ENCODE measurements at places on chromosomes 16 and 17.

DNA sequence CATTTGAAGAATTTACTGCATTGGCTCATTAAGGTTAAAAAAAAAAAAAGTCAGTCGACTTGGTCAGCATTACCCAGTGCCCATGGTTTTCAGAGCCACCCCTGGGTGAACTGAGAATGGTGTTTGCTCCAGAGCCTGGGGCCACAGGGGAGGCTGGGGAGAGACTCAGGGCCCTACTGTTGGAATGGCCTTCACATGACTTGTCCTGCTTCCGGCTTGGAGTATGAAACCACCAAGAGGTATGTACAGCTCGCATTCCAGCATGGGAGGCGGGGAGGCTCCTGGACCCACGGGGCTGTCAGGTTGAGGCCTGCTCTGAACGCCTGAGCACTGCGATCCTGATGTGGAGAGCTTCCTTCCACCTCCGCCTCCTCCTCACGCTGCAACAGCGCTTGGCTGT lies 36.8 kb downstream of the MSI2 start:
- DNase-seq = no peak

DNA sequence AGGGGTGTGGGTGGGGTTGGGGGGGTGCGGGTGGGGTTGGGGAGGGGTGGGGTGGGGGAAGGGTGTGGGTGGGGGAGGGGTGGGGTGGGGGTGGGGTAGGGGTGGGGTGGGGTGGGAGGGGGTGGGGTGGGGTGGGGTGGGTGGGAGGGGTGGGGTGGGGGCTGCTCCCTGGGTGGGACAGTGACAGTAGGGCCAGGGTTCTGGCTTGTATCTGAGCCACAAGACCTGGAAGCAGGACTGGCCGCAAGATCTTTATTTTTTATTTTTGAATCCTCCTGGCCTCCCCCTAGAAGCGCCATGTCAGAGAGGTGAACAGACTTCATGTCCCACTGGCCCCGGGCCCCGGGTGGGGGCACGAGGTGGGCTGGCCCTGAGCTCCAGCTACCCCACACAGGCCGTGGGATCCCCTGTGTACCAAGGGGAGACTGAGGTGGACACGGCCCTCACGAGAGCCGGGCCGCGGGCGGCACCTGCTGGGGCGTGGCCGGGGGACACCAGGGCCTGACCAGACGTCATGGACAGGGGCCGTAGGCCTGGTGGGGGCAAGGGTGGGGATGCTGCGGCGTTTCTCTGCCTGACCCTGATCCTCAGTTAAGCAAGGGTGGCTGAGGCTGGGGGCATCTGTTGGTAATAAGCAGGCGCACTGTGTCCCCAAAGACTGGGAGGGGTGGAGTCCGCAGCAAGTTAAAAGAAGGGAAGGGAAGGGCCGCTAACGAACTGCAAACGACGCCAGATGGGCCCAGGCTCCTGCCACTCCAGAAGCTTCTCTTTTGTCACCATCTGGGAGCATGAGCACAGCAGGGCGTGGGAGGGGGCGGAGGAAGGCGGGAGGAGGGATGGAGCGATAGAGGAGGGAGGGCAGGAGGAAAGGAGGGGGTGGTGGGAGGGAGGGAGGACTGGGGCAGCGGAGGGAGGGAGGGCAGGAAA lies 22.3 kb upstream of the PABPN1L start:
- no peak for DNase-seq

DNA sequence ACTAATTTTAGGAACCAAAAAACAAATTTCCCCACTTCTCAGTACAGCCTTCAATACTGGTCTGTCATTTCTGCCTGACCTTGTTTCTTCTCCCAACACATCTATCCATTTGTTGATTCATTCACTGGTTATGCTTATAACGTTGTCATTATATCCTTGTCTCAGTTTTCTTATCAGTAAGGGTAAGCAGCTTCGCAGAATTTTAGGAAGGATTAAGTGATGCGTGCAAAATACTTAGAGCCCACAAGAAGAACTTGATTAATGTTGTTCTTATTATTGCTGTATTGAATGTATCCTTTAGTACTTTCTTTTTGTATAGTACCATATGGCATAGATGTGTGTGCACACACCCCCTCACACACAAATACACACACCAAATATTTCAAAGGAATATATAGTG lies 403.5 kb upstream of the HSBP1 start:
- no peak for DNase-seq

GRCh38 chr17:51540151-51540550 lies 279.8 kb downstream of the UTP18 start:
- no peak for DNase-seq

DNA sequence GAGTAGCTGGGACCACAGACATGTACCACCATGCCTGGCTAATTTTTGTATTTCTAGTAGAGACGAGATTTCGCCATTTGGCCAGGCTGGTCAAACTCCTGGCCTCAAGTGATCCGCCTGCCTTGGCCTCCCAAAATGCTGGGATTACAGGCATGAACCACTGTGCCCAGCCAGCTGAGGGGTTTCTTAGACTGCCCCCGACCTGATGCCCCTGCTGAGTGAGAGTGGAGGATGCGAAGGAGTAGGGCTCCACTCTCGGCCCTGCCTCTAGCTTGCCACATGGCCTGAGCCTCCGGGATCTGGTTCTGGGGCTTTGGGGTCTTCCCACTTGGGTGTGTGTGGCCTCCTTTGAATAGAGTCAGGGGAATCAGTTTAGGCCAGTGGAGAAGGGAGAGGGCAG lies 11.0 kb downstream of the GPR179 start:
- no peak for DNase-seq

GRCh38 chr16:74760007-74760767 lies 14.4 kb downstream of the FA2H start:
- DNase-seq = no peak

DNA sequence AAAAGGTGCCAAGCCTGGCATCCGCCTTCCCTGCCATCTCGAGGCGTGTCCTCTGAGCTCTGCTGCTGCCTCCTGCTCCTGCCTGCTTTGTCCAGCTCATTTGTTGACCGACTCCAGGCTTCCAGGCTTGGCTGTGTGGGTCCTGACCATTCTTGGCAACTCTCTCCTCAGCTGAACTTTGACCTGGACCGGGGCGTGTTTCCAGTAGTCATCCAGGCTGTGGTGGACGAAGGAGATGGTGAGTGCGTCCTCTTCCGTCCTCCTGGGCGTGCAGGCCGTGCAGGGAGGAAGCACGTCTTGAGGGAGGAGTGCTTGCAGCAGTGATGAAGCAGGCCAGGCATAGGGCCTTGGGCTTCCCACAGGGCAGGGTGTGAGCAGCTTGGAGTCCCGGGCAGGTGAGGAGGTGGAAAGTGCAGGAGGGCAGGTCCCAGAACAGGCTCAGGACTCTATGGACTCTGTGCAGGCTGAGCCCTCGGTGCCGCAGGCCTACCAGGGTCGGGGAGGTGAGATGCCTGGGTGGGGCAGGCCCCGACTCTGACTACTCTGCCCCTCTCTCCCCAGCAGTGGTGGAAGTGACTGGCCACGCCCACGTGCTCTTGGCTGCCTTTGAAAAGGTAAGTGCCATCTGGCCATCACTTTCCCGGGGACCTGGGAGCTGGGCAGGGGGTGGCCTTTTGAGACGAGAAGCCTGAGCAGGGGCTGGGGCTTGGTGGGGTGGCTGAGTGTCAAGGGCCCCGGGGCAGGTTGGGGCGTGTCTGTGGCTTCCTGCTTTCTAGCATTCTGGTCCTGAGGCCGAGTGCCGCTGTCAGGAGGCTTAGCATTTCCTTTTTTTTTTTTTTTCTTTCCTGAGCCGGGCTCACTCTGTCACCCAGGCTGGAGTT lies 28.6 kb upstream of the NUDT16L1 start:
- peak; percentile 41 for DNase-seq

GRCh38 chr17:48615047-48615962 lies at the start of gene HOXB8:
TSS of gene HOXB8 (minus strand) at chr17:48615292. CDS start at chr17:48614704, 588 bp downstream.
- no peak for DNase-seq

- no peak for DNase-seq
These were observed 2.0 kb downstream of the UBALD2 start for GRCh38 chr17:76267051-76267576.

- no peak for DNase-seq
These were observed 27.2 kb downstream of the SBK1 start for GRCh38 chr16:28319476-28320022.

- DNase-seq = no peak
These were observed 7.5 kb downstream of the SLC6A4 start for GRCh38 chr17:30228011-30228410.

DNA sequence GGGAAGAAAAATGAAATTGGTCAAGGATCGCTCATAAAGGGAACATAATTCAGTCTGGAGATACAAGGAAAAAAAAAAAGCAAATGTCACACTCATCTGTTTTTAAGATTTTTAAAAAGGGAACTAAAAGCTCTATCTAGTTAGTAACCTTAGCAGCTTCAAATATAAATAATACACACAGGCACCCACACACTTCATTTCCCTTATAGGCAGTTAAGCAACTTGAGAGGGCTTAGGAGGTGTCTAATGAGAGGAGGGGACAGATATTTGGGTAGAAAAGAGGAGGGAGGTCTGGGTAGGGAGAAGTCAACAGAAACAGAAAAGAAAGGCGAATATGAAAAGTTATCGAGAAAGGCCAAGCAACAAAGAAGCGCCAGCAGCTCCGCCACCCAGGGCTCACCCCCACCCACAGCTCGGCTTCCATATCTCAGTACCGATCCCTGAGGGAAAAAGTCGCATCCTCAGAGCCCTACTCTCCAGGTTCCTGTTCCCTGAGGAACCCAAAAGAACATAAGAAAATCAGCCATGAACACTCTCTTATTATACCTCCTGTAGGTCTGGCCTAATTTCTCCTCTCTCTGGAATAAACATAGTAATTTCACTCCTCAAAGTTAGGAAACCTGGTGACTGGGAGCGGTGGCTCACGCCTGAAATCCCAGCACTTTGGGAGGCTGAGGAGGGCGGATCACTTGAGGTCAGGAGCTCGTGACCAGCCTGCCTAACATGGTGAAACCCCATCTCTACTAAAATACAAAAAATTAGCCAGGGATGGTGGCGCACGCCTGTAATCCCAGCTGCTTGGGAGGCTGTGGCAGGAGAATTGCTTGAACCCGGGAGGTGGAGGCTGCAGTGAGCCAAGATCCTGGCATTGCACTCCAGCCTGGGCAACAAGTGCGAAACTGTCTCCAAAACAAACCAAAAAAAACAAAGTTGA lies 69.6 kb upstream of the RCVRN start:
- no peak for DNase-seq

- no peak for DNase-seq
These were observed 5.1 kb downstream of the CLEC16A start for GRCh38 chr16:10949424-10949970.

DNA sequence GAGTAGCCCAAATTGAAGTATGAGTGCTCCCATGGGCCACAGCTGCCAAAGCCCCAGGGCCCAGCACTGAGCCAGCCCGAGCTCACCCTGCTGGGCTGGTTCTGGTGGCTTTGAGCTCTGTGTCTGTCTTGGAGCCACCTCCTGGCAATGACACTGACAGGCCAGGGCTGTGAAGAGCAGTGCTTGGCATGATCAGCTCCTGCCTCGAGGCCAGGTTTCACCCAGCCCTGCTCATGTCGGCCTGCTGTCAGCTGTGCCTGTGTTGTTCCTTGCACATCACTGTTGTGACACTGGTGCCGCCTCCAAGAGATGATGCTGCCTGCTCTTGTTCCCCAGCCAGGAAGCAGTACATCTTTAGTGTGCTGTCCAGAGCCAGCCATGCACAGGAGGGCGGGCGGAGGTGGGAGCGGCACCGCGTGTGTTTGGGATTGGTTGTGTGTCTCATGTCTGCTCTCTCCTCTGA lies 26.0 kb downstream of the PLD6 start:
- no peak for DNase-seq

DNA sequence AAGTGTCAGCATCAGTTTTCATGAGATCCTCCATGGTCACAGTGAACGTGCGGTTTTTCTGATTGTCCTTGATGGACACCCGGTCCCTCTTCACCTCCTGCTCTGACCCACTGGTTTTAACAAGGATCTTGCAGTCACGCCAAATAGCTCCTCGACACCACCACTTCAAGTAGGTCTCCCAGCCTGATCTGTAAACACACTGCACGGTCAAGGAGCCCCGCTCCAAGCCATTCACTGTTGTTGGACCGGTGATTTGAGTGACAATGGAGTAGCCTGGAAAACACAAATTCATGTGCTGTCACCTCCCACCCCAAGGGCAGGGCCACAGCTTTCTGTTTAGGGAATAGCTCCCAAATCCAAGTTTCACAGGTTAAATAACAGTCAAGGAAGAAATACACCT lies 8.2 kb downstream of the CD300LF start:
- DNase-seq = no peak

GRCh38 chr17:45096926-45097325 lies 35.4 kb downstream of the PLCD3 start:
- no peak for DNase-seq

GRCh38 chr17:77319211-77320043 lies 178.7 kb downstream of the SEC14L1 start:
- DNase-seq = no peak

- DNase-seq = no peak
These were observed 97.4 kb upstream of the CACNG5 start for GRCh38 chr17:66737524-66737923.

DNA sequence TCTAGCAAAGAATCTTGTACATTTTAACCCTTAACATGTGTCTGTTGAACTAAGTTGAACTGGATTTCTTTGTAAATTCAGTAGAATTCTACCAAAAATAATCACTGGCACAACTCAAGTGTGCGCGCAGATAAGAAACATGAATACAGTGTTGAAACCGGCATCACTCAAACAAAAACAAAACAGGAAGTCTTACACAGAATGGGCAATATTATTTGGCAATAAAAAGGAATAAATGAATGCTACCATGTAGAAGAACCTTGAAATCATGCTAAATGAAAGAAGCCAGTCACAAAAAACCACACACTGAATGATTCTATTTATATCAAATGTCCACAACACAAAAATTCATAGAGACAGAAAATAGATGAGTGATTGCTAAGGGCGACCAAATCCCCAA lies 102.9 kb upstream of the ZFHX3 start:
- DNase-seq = no peak

DNA sequence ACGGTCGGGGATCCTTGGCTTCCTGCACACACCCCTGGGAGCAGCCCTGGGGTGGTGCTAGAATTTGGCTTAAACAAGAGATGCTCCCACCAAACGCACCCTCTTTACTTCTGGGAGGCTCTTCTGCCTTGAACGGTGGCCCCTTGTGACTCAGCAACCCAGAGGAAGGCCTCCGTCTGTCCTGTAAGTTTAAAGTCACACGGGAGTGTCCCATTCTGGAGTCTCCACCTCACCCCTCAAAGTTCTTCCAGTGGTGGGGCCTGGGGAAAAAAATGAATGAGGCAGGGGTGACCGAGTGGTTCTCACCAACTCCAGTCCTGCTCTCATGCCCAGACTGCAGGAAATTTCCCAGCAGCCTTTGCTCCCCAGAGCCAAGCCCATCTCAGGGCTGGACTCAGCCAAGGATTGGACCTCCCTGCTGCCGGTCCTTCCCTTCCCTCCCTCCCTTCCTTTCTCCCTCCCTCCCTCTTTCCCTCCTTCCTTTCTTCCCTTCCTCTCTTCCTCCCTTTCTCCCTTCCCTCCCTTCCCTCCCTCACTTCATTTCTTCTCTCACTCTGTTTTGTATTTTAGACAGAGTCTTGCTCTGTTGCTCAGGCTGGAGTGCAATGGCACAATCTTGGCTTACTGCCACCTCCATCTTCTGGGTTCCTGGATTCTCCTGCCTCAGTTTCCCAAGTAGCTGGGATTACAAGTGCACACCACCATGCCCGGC lies 11.4 kb downstream of the ITGAD start:
- DNase-seq = no peak

GRCh38 chr17:62689441-62690167 lies 62.1 kb downstream of the MRC2 start:
- DNase-seq = no peak
